ENCODE measurements at places on chromosomes 1 and 21.

DNA sequence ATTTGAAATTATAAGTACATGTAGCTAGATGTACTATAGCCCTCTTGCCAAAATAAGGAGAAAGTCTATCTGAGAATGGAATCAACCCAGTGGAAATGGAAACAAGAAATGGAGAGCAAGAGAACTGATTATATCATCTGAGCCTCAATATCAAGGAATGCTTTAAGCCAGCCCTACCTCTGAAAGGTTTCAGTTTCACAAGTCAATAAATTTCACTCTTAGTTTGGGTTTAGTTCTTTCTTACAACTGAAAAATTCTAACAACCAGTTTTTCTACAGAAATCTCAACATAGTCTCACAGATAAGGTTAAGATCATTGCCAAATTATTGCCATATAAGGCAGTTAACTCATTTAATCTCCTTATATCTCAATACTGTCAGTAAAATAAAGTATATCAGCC is 80.0 kb downstream of the EPS15 start:
- DNase-seq = no peak

- DNase-seq = no peak
Measured at GRCh38 chr1:84754386-84754703, 64.1 kb upstream of the SSX2IP start.

- no peak for DNase-seq
Measured at GRCh38 chr1:54329312-54330003, 76.7 kb downstream of the SSBP3 start.

- DNase-seq = peak; percentile 89
Measured at GRCh38 chr1:32695098-32695904, 7.3 kb downstream of the SYNC start.

DNA sequence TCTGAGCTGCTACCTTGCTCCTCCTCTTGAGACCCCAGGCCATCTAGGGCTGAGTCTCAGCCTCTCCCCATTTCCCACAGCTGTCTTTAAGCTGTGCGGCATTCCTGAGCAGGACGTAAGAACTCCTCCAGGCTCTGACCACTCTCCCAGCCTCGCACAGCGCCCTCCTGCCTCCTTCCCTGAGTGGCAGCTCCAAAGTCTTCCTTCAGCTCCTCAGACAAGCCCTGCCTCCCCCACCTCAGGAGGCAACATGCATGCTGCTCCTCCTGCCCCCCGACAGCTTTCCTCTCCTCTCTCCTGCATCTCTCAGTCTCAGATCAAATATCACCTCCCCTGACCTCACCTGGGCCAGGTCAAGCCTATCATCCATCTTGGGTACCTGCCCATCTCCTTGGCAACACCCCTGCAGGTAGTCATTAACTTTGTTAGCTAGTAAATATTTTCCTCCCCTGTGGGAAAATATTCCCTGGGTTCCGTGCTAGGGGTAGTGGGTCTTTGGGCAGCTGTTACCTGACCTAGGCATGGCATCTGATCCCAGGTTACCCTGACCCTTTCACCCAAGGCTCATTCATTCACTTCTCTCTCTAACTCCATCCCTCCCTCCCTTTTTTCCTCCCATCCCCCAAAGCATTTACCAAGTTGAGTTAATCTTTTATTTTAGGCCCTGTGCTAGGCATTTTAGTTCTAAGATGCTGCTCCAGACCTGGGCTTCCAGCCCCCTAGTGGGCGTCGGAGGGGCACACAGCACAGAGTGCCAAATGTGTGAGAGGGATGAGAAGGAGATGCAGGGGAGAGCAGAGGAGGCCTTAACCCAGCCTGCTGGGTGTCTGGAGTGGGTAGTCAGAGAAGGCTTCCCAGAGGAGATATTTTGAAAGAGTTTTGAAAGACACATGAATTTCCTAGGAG is 419.9 kb downstream of the PTPRU start:
- peak; percentile 21 for DNase-seq

GRCh38 chr1:25874635-25875153 is 814 bp downstream of the PAQR7 start:
- no peak for DNase-seq

DNA sequence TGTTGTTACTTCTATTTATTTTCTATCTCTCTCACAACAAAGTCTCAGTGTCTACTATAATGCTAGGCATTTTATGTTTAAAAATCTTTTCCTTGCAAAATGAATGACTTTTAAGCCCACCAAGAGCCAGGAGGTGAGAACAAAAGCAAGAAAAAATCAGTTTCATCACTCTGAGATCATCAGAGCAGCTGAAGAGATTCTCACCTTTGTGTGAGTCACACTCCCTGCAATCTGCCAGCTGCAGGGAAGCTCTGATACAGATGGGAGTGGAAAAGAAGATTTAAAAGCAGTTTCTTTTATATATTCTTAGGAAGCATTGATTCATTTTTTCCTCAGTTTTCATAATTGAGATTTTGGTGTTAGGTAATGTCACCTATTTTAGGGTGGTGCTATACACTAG is 107.6 kb downstream of the LHX9 start:
- no peak for DNase-seq

DNA sequence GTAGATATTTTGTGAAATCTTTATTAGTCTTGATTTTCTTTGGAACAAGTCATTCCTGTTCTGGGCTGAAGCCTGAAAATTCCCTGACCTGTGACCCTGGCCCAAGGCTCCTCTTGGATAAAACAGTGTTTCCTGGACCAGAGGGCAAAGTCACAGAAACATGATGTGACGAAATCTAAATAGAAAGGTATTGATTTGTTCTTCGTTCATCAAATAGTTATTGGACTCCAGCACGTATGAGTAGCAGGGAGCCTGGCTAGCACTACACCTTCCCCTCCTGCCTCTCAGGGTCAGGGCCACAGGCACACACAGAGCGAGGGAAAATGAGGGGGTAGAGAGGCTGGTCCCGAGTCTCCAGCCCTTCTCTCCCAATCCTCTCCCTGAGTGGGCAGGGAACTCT is 1.7 kb upstream of the CLDN14 start:
- DNase-seq = no peak

GRCh38 chr1:221832617-221833016 is 90.7 kb upstream of the DUSP10 start:
- DNase-seq = no peak

DNA sequence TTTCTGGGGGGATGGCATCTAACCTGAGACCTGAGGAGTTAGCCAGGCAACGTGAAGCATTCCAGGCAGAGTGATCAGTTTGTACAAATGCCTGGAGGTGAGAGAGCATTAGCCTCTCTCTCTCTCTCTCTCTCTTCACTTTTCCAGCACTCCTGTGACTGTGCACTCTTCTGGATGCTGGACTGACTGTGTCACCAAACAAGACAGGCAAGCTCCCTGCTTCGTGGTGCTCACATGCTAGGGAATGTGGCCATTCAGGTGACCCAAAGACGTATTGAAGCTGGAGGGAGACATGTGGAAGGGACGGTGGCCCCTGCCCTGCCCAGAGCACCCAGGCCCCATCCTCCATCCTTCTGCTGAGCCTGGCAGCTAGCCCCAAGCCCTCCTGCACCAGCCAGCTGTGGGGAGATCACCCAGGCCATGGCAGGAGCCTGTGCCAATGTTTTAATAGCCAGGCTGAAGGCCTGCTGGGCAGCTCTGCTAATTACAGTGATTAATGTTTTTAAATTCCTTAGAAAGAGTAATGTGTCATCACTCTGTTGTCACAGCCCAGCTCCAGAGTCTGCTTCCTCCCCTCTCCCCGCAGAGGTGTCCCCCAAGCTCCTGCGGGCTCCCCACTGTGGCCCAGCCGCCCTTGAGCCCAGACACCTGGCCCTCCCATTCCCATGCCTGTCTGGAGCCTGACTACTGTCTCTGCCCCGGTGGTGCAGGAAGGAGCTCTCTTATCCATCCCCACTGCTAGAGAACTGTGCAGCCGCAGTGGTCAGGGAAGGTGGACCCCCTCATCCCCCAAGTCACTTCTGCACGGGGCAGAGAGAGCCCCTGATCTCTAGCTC is 48.9 kb downstream of the UBIAD1 start:
- no peak for DNase-seq

- peak; percentile 77 for DNase-seq
Measured at GRCh38 chr21:46324390-46325072, 575 bp downstream of the PCNT start.

GRCh38 chr1:229280921-229281320 is 10.0 kb downstream of the RAB4A start:
- DNase-seq = no peak

All from right atrium auricular region (tissue), 2 donors.